ENCODE measurements at places on chromosomes 3 and 15.

- no peak for DNase-seq
Observed at GRCh38 chr15:74259821-74260607, 23.9 kb downstream of the CCDC33 start.

GRCh38 chr3:71057526-71057894 lies 526.0 kb downstream of the FOXP1 start:
- DNase-seq: peak; percentile 77

GRCh38 chr3:181056136-181056732 lies 66.7 kb upstream of the DNAJC19 start:
- peak; percentile 80 for DNase-seq

DNA sequence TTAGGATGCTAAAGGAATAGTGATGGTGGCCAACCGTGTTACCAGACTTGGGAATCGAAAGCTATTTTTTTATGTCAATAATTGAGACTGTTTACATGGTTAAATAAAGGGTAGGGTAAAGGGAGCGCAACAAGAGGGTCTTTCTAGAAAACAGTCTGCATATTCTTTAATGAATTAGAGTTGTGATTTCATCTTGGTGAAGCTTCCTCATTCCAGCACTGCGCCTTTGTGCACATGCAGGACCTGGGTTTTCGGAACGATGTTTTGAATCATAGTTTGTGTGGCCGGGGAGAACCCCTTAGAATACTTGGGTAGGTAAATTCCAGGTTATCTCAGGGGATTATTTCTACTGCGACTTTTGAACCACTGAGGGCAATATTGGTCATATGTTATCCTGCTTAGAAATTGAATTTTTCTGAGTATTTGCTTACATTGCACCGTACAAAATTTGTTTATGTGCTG lies 1.3 kb downstream of the PIK3CA start:
- peak; percentile 72 for DNase-seq

DNA sequence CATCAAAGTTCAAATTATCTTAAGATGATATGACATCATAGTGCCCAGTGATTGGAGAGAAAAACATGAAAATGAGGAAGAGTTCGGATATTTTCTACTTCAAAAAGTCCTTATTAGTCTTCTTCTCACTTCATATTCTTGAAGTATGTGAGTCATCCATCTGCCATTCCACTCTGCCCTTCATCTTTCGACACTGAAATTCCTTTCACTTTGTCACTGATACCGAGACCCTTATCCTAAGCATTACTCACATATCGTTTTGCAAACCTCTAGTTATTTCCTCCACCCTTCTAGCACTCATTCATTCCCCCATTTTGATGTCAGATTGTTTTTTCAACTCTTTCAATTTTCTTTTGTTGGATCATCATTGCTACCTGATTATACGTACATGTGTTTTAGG lies 4.0 kb downstream of the OR5H14 start:
- no peak for DNase-seq

- no peak for DNase-seq
Observed at GRCh38 chr15:63597038-63597790, at the start of gene FBXL22. FBXL22 (plus strand) TSS chr15:63597387; CDS start chr15:63597393, 6 bp downstream.

GRCh38 chr3:180250172-180250571 lies 213.4 kb upstream of the PEX5L start:
- DNase-seq: peak; percentile 57

DNA sequence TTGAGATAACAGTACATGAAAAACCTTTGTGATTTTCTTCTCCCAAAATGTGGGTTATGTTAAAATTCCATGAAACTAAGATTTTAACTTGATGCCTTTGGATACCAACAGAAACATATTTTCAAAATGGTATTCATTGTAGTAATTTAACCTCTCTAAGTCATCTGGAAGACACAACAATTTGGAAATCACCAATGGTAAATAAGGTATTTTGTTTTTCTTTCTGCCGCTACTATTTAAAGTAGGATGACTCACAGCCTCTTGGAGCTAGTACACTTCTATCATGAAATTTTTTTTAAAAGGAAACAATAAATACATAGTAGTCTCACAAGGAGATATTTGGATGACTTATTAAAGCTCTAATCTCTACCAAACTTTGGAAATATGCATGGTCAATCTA lies 291.6 kb upstream of the VEPH1 start:
- DNase-seq: no peak

DNA sequence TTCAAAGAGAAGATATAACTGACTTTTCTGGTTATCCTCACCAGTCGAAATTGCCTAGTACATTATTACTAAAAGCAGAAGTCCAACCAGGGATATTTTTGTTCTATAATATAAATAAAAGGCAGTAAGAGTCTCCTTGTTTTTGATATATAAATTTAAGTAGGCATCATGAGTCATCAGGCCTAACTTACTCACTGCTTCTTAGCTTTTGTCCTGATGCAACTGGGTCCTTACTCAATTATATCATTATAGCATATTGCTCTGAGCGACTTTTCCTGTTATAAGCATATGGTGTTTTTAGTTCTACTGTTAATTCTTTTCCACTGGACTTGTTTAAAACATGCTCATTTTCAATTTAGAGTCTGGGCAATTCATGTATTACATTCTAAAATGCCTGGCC lies 910.1 kb downstream of the MCTP2 start:
- no peak for DNase-seq

- no peak for DNase-seq
Observed at GRCh38 chr15:58548308-58549012, 116.7 kb downstream of the LIPC start.

DNA sequence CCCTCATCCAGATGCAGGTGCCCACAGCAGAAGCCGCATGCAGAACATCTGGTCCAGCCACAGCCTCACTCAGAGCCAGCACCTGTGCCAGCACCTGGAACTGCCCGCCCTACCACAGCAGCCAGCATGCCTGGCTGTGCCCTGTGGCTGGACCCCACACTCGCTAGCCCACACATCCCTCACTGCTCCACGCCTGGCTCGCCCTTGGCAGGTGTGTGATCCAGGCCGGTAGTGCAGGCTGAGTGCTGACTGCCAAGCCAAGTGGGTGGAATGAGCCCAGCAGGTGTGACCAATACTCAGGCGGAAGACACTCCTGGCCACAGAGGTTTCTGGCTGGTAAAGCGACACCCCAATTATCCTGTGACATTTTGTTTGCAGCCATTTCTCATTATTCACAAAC lies 162.4 kb upstream of the ROBO1 start:
- DNase-seq: no peak

DNA sequence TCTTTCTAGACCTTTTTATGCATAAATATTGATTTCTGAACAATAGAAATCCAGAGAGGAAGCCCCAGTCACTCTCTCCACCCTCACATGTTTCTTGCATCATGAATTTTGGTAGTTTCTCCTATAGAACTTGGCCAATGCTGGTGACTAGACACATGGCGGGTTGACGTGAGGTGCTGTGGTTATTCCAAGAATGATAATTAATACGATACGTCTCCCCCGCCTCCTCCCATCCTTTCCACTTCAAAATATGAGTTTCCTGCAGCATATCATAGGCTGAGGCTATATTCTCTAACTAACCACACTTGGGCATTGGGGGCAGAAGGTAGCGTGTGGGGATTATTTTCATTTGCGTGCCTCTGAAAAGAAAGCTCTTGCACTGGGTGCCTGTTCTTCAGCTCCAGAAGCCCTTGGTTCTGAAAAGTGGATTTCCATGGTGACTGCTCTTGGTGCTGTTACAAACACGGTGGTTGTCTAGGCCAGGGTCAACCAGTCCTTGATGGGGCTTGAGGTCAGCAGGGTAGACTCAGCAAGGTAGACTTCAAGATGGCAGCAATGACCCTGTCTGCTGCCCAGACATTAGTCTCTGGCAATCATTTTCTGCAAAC lies 5.3 kb downstream of the TNFSF10 start:
- DNase-seq: no peak

GRCh38 chr15:89874926-89875564 lies 18.7 kb downstream of the AP3S2 start:
- DNase-seq: peak; percentile 63

- peak; percentile 17 for DNase-seq
Observed at GRCh38 chr3:48440590-48440958, 517 bp downstream of the TMA7 start.

DNA sequence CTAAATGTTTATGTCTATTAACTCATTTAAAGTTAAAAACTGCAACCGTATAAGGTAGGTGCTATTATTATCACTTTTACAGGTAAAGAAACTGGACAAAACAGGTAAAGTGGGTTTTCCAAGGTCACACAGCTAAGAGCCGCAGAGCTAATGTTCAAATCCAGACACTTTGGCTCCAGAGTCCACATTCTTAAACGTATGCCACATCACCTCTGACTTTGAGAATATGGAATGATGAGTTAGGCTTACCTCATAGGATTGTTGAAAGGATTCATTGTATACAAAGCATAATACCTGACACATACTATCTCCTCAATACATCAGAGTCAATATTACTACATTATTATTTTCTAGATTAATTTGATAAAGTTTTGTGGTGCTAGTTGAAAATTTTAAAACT lies 240.9 kb upstream of the STT3B start:
- peak; percentile 4 for DNase-seq

DNA sequence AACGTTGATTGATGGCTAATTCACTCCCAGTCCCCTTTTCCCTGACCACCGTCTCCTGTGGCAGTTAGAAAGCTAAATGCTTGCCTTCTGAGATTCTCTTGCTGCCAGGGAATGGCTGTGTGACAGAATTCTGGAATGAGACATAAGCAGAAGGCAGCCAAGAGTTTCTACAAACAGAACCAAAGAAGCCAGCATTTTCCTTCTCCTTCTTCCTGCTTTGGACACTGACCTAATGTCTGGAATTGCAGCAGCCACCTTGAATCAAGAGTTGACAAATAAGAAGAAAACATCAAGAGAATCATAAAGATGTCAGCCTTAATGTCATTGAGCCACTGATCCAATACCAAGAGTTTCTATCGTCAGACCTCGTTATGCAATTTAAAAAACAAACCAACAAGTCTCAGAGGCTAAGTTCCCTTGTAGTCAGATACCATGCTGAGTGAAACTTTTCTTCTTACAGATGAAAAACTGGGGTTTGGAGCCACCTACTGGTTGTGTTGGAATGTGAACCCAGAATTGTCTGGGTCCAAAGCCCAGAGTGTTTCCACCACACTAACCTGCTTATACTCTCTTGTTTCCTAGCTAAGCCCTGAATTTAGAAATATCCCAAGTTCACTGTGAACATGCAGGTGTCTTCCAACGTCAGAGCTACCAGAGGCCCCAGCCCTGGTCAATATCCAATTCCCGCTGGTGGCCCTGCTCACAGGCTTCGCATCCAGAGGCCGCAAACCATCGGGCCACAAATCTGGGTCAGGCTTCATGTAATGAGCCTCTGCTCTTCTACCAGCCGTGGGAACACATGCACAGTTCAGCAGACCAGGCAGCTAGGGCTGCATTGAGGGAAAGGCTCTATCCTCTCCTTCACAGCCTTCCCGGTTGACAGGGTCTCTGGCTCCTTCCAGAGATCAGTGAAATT lies 42.5 kb downstream of the MCF2L2 start:
- peak; percentile 78 for DNase-seq

GRCh38 chr15:80609091-80609490 lies 86.0 kb upstream of the ABHD17C start:
- DNase-seq: no peak

- DNase-seq: no peak
Observed at GRCh38 chr3:102026656-102027055, 177.3 kb downstream of the NFKBIZ start.

- peak; percentile 7 for DNase-seq
Observed at GRCh38 chr3:52053307-52054304, 2.8 kb downstream of the DUSP7 start.

DNA sequence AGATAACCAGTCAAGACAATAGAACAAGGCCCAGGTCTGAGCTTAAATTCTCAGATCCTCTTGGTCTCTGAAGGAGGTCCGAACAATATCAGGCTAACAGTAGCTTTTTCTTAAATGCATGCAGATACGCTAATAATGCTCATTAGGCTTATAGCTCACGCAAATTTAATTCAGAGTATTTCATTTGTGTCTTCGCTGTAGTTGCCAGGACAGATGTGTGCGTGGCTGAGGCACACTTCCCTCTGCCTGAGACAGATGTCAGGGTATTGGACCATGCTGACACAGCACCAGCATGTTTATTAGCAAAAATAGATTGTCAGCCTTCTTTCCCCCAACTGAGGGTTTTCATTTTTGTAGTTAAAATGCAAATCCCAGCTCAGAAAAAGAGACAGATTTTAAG lies 102.9 kb upstream of the BFSP2 start:
- no peak for DNase-seq

DNA sequence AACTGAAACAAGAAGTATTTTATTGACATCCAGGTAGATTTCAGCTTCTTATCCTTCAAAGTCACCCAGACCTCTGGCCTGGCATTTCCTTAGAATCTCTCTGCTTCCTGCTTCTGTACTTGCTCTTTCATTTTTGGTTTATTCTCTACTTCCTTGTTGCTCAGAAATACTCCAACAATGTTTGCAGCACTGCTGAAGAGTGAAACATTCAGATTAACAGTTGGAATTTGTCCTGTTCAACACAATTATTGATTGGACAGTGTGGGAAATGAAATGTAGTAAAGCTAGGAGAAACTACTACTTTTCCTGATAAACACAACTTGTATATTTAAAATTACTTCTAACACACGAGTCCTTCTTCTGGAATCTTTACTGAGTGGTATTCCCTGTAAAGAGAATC lies 81.0 kb upstream of the MEIS2 start:
- no peak for DNase-seq

DNA sequence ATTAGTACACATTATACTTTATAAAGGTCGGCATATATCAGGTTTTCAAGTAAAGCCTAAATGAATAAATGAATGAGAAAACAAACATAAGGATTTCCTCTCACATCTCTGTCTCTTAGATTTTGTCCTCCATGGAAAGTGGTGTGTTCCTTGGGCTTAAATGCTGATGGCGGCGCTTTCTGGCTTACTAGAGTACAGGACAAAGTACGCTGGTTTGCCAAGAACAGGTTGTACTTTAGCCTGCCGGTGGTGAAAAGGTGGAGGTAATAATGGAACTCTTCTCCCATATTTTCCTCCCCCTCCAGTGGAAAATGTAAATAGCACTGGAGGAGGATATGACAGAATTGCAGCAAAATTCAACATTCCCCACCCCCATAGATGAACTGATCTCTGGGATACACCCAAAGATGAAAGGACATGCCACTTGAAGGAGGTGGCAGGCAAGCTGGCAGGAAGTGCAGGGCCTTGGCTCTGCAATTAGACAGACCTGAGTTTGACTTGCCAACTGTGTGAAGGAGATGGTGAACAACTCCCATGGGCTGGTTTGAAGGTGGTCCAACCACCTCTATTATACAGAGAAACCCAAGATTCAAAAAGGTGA lies 29.3 kb downstream of the CEP152 start:
- DNase-seq: no peak

GRCh38 chr3:197001972-197002700 lies 27.5 kb downstream of the MELTF start:
- DNase-seq: no peak

Data from NCI-H69 (cell line).